ENCODE measurements at places on chromosomes 1 and 21.
A peak's percentile ranks its signal among the peaks of the same experiment; 100 is the strongest.

DNA sequence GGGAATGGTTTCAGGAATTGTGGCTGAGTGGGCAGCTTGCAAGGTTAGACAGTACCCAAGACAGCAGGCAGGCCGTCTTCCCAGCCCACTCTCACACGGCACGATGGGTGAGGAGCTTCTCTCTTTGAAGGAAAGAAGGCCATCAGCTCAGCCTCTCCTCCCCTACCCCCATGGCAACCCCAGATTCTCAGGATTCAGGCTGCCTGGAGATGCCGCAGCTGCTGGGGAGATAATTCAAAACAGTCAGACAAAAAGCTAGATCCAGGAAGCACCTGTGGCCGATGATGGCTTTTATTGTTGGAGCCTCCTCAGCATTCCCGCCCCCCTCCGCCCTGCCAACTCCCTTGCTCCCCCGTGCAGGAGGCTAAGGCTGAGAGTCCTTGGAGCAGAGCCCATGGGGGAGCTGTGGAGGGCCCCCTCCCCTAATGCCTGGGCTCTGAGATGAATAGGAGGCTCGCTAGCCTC lies 220.5 kb downstream of the TRABD2B start:
- DNase-seq = peak; percentile 73

DNA sequence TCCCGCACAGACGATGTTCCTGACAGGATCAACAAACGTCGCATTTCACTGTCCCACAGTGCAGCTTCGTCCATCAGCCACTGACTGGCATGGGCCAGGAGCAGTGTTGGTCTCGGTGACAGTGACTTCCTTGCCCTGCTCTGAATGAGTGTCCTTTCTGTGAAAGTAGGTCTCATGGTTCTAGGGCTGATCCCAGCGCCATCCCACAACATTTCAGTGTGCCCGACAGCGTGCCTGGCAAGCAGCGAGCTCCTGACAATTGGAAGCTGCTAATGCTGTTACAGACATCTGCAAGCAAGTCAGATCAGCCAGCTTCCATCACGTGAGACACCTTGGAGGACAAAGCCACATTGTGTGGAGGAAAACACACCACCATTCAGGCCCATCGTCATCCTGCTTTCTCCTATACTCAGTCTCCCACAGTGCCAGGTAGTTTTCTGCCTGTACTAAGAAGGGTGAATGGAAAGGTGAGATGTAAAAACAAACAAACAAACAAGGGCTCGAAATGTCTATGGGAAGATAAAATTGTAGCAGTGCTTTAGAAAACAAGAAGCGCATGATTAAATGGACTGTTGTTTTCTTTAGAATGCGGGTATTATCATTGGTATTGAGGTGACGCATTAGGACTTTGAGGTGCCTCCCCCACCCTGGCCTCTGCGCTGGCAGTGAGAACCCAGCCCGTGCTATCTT lies 21.9 kb downstream of the ERRFI1 start:
- DNase-seq = no peak

DNA sequence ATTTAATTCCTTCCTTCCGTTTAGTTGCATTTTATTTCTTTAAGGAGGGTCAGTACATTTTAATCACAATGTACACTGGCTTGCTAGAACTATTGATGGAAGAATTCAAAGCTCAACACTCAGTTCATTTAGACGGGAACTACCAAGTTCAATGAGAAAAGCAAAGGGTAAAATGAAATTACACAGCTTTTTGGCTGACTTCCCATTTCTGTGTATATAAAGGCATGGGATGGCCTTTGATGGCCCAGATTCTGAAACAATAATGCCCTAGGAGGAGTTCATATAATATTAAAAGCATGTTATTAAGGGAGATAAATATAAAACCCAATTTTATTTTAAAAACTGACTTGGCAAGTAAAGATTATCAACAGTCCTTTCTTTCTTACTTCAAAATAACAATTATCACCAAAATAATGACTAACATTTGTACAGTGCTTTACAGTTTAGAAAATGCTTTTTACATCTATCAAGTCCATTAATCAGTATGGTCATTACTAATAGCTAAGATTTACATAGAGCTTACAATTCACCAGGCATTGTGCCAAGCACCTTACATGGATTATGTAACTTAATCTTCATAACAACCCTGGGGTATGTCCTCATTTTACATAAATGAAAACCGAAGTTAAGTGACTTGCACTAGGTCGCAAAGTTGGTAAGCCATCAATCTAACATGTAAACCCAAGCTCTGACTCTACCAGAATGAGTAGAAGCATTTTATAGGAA lies 402.4 kb downstream of the OMA1 start:
- DNase-seq = peak; percentile 6

DNA sequence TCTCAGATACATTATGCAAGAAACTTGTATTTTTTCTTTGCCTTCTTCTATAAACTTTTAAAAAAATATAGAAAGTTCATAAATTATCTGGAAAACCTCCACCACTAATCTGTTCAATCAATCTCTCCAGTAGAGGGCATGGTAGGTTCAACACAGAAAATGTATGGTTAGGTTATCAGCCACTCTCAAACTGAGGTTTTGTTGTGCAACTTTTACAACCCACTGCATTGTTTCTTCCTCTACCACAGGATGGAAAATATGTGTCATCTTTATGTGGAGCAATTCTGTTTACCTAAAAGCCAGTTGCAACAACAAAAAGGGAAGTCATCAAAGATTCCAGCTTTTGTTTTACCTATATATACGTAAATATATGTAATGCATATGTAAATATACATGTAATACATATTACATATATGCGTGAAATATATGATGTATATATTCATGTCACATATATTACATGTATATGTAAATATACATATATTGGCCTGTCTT lies 3.0 kb upstream of the RGS2 start:
- DNase-seq = peak; percentile 61
